Activated CD4-positive, alpha-beta T cell treated with anti-CD3 and anti-CD28 coated beads, Interleukin-2, amount 10 ng/mL, durations not matched to agents 7 days and 5 days (primary cell): ENCODE measurements at places on chromosomes 2 and 18.

DNA sequence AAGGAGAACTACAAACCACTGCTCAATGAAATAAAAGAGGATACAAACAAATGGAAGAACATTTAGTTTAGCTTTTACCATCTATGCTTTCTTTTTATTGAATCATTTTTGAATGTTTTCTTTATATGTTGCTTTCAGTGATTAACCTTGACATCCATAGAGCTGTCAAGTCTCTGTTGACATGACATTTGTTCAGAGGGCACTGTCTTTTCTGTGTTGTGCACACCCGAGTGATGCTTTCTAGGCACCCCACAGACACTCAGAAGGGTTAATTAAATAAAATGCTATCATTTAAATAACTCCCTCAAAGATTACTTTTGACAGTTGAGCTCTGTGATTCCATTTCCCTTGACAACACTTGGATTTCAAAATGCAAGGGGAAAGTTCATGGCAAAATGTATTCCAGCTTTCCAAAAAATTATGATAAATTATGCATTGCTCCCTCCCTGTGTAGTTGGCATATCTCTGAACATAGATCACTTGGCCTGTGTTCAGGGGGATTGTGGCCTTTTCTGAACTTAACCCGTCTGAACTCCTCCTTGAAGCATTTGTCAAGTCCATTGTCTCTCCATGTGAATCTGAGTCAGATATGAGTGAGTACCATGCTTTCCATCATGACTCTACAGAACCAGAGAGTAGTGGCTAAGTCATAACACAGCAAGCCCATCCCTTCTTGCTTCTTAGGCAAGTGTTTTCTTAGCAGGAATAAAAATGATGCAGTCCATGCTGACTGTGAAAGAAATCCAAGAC, 372.6 kb downstream of the RPRM start:
- DNase-seq = no peak

DNA sequence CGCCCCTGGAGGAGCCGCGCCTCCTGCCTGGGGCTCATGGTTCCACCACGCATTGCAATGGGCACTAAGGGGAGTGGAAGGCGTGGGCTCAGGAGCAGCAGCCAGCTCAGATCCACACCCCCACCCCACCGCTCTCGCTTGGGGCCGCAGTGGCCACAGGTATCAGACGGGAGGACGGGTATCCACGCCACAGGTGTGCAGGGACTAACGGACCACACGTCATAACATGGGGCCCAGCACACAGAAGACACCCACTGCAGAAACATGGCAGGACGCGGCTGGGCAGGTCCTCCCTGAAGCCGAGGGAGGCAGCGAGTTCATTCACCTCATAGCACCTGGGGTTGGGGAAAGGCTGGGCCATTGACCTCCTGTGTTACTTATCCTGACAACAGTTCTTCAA, 13.0 kb downstream of the HDAC4 start:
- no peak for DNase-seq

GRCh38 chr18:9779630-9780029, 71.5 kb downstream of the RAB31 start:
- DNase-seq = no peak

DNA sequence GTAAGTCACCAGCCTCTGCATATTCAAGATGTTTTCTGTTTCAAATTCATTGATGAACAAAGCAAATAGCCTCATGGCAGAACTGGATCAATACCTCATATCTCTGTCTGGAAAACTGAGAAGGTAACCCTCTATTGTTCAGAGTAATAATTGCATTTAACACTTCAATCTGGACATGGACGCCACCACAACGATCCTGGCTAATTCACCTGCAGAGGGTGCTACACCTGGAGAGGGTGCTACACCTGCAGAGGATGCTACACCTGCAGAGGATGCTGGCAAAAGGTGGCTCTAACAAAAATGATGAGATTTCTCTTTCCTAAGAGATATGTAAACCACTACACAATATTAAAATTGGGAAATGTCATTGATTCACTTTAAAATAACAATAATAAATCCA, 183.1 kb upstream of the HNRNPA3 start:
- no peak for DNase-seq

- DNase-seq = no peak
These were observed 36.6 kb downstream of the TMEM177 start for GRCh38 chr2:119715409-119716283.

- no peak for DNase-seq
These were observed 547.4 kb downstream of the SLC4A3 start for GRCh38 chr2:220174826-220175225.

DNA sequence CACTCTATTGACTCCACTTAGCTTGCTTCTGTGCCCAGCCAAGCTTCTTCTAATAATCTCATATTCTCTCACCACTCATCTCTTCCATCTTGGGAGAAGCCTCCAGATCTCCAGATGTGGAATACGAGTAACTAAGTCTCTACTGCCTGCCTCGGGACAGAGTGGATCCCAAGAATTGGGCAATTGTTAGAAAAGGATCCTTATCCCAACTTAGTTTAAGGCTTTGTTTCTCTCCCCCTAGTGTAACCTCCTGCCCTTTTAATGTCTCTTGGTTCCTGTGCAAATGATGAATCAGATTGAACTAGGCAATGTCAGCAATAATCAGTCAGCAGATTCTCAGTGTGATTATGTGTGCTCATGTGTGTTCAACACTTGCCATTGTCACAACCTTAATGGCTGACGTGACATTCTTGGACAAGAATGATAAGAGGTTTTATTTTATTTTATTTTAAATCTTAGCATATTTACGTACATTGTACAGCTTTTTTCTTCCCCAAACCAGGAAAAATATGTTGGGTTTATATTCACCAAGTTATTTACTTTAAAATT, 59.7 kb downstream of the MYO3B start:
- DNase-seq = no peak

- DNase-seq = no peak
These were observed 65.9 kb downstream of the TMEM247 start for GRCh38 chr2:46545015-46545839.

- no peak for DNase-seq
These were observed 19.4 kb upstream of the MPPE1 start for GRCh38 chr18:11927497-11927896.

DNA sequence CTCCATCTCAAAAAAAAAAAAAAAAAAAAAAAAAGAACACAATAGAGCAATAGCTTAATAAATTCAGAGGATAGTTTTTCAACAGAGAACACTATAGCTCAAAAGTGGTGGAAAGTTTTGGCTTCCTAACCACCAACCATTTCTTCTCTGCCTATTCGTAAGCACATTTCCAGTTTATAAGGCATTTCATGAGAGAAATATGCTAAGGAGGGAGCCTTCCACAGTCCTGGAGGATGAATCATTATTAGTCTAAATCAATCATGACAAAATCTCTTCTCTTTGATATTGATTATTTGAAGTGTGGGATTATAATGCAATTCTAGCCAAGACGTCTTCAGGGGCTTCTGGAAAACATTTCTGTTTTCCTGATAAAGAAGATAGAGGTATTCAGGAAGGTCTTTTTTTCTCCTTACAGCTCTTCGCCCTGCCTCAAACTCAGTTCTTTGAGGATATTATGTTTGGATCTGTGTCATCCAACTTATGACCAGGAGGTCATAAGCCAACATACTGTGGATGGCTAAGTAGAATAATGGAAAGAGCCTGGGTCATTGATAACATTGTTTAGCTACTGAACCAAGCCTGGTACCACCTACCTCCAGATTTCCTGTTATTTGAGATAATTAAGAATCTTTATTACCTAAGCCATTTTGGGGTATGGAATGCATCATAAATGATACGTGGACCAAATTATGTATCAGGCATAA, 207.3 kb downstream of the TRIB2 start:
- no peak for DNase-seq

- no peak for DNase-seq
These were observed 426.1 kb downstream of the PARD3B start for GRCh38 chr2:204971206-204971907.

- no peak for DNase-seq
These were observed 32.4 kb upstream of the ACTR3 start for GRCh38 chr2:113857464-113857863.

DNA sequence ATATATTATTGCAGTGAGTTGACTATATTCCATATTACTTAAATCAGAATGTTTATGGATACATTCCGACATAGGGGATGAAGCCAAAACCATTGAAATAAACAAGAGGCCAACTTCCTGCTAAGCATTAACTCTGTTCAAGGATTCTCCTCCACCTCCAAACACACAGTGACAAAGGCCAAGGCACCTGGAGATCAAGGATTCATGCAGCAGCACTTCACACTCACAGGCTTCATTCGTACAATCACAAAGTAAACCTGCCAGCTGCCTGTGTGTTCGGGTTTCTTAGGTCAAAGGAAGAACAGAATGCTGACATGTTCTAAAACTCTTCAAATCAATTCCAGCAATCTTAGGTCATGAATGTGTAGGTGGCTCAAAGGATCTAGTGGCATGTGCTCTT, 22.8 kb downstream of the WDFY1 start:
- no peak for DNase-seq

DNA sequence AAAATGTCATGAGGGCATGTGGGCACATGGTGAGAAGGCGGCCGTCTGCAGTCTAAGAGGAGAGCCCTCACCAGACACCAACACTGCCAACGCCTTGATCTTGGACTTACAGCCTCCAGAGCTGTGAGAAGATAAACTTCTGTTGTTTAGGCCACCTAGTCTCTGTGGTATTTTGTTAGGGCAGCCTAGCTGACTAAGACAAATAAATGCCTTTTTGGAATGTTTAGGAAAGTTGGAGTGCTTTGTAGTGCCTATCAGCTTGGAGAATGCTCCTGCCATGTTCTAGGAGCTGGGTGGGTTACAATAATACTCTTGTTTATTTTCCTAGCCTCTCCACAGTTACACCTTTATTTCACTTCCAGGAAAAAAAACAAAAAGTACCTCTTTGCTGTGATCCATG, 92.0 kb downstream of the SPP2 start:
- DNase-seq = no peak

GRCh38 chr2:64405581-64406406, 48.2 kb upstream of the LGALSL start:
- no peak for DNase-seq

GRCh38 chr2:124112206-124112605, 87.1 kb downstream of the CNTNAP5 start:
- DNase-seq = no peak

GRCh38 chr18:11982981-11983380, 1.7 kb downstream of the IMPA2 start:
- no peak for DNase-seq

GRCh38 chr2:17057109-17058017, 391.7 kb upstream of the CYRIA start:
- DNase-seq = no peak

DNA sequence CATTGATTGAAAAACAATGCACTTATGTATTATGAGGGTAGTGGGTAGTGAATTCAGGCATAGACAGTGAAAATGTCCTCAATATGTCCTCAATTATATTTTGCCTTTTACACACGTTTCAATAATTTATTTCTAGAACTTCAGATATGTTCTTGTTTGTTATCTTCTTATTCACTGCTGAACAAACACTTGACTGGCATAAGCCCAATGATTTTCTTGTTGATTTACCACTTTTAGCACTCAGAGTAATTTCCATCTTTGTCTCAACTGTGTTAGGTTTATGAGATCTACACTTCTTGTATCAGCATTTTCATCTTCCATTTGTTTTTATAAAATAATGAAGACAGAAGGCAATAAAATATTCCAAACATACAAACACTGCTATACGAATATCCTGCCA, 61.8 kb upstream of the DCC start:
- DNase-seq = no peak

DNA sequence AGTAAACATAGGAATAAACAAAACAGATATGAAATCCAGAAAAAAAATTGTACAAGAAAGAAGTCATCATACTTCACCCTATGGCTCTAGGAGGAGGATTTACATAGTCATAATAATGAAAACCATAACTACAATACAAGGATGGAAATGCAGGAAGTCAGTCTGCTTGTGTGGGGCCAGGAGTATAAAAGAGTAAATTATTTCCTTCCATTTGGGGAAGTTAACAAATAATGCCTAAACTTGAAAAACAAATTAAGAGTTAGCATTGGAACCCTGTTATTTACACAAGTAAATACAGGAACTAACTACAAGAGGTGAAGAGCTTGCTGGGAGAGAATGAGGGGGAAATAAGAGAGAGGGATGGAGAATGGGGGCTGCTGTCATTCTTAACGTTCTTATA, 15.4 kb downstream of the TMEM163 start:
- DNase-seq = no peak

DNA sequence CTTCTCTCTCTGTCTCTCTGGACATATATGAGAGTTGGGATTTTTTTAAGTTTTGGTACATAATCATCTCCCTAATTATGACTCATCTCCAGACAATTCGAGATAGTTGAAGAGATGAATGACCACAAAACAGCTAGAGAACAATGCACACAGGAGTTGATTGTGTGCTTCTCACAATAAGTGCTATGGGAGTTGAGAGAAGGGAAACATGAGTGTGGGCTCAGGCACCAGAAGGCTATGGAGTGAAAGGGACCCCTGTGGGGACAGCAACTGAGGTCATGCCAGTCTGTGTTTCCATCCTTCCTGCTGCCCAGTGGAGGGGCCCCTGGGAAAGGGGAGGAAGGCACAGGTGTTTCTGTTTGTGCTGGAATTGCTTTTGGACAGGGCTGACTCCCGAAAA, 6.5 kb upstream of the YWHAQ start:
- DNase-seq = no peak

DNA sequence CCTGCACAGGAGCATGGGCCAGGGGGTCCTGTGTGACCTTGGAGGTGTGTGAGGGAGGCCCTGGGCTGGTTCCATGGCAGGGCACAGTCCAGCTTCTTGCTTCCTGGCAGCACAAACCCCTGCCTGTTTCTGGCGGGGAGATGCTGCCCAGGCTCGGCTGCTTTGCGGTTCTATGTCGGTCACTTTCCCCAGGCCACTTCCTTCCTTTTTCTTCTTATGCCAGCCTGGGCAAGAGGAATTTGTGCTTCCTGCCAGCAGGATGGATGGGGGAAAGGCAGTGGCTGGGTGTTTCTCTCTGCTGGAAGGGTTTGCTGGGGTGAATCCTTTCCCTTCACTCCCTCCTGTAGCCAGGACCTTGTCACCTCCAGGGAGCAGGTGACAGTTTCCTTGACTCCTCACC, 24.3 kb downstream of the ASAP2 start:
- no peak for DNase-seq

DNA sequence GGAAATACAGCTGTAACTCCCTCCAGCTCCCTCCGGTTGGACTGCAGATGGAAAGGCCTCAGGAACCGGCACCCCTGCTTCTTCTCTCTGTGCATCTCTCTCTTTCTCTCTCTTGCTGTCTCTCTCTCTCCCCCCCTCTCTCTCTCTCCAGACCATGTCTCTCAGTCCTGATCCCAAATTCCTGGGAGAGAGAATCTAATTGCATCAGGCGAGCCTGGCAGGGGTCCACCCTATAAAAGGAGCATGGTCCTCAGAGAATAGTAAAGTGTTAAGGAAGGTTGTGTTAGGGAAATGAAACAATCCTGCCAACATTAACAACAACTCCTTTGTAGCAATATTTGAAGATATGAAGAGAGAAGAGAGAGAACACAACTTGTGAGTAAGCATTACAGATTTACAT, 36.7 kb downstream of the VIT start:
- DNase-seq = no peak

GRCh38 chr18:57747809-57748680, 55.1 kb downstream of the ATP8B1 start:
- no peak for DNase-seq
